ENCODE measurements at places on chromosomes 5 and 9.

GRCh38 chr5:35360671-35361070, 130.4 kb upstream of the PRLR start:
- no peak for DNase-seq

GRCh38 chr5:133944263-133945185, 23.9 kb downstream of the C5orf15 start:
- DNase-seq = peak; percentile 36

DNA sequence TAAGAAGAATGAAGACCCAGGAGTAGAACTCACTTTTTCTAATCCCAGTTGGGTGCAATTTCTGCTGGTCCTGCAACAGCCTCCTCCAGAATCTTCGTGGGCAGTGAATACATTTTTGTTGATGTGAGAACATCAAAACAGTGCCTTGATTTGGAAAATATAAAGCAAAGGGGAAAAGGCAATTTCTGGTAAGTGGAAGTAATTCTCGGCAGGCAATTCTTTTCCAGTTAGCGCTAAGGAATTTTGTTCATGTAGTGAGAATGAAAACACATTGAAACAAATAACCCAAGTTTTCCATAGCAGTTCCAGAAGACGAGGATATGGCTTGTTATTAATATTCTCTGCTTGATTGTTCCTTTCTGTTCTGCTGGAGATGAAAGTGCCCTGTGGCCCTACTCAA, 178.7 kb downstream of the SPATA31D1 start:
- DNase-seq = no peak

DNA sequence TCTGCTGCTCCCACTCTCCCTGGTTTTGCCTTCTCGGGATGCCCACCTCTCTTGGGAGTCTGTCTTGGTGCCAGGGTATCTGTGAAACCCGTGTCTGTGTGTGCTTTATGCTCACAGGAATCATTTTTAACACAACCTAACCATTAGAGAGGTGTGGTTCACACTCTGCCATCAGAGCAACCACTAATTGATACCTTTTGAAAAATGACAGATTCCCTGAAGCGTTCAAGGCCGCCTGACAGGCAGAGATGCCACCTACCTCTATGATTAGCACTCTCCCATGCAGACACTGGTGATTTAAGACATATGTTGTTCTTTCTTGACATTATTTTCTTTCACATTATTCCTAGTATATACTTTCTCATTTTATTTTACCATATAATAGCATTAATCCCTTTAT, 207.3 kb upstream of the SGCD start:
- no peak for DNase-seq

- peak; percentile 38 for DNase-seq
These were observed 5.9 kb upstream of the FOXD1 start for GRCh38 chr5:73454379-73455036.

- DNase-seq = no peak
These were observed 435.4 kb upstream of the GRAMD2B start for GRCh38 chr5:125987677-125988255.

DNA sequence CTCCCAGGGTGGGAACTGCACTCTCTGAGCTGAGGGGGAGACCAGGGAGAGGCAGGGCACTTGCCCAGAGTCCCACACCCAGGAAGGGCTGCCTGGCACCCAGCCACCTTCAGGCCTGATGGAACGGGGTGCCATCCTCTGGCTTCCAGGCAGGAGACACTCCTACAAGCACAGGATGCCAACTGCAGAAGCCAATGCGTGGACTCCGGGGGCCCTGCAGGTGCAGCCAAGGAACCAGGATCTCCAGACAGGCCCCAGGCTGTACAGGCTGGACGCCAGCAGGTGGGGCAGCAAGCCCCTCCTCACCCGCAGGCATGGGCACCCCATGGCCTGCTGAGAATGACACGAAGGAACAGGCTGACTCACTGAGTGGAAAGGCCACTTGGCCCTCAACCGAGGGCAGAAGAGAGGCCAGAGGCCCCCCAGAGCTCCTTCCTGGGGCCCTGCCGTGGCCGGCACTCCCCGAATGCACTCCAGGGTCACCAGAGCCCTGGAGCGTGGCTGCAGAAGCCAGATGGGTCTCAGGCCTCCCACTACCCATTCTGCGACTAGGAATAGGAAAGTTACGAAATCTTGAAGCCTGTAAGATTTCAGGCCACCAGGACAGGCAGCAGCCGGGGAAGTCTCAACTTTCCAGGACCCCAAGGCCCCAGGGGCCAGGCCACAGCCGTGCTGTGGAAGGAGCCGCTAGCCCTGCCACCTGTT, 15.7 kb downstream of the NACC2 start:
- DNase-seq = no peak

DNA sequence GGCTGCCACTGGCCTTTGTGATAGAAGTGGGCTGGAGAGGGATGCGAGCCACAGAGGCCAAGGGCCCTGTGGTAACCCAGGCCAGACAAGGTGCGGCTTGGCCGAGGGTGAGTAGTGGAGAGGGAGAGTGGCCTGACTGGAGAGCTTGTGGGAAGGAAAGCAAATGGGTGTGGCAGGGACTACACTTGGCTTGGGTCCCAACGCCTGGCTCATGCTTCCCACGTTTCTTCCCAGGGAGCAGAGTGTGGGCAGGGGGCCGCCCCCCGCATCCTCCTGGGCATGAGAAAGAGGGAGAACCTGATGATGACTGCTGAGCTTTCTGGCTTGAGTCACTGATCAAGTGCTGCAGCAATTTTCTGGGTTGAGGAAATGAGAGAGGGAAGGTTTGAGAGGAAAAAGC, 95.7 kb downstream of the ANKH start:
- no peak for DNase-seq

DNA sequence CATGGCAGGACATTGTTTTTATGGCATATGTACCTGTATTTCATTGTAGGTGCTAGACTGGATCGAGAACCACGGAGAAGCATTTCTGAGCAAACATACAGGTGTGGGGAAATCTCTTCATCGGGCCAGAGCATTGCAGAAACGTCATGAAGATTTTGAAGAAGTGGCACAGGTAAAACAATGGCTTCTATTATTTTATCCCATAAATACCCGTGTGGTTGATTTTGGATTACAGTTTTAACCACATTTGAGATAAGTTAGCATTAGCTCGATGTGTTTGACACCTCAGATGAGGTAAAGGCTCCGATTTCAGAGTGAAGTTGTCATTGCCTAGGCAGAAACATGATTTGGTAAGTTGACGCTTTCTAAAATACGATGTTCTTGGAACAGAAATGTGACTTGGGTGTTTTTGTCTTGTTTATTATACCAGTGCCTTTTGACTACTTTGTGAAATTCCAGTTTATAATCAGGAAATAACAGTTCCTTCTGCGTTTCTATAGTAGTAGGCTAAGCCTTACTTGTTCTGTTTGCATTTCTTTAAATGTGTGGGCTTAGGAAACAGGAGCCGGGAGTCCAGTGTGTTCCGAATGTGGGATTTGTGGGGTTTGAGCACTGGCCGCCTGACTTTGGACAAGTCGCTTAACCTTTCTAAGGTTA, 187.7 kb downstream of the TRIO start:
- DNase-seq = no peak

- no peak for DNase-seq
These were observed 174.0 kb downstream of the GDNF start for GRCh38 chr5:37665889-37666288.

GRCh38 chr9:22574740-22575139, 128.1 kb downstream of the DMRTA1 start:
- no peak for DNase-seq

GRCh38 chr9:69014013-69014412, at the start of gene PRKACG:
Gene PRKACG (minus strand): TSS chr9:69014113. CDS start chr9:69014092, 21 bp downstream.
- no peak for DNase-seq

DNA sequence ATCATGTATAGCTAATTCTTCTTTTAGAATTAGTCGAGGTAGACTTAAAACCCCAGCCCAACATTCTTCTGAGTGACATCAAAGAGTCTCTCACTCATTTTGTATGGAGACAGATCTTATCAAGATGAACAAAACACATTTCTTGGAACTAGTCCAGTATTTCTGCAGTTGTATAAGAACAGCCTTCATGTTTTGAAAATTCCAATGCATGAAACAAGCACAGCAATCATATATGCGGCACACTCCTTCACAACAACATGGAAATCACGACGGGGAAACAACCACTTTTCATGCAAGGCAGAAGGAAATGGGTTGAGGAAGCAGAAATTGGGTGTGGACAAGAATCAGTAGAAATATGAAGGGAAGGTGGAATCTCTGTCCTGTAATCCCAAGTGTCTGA, 113.8 kb downstream of the PLK2 start:
- no peak for DNase-seq

DNA sequence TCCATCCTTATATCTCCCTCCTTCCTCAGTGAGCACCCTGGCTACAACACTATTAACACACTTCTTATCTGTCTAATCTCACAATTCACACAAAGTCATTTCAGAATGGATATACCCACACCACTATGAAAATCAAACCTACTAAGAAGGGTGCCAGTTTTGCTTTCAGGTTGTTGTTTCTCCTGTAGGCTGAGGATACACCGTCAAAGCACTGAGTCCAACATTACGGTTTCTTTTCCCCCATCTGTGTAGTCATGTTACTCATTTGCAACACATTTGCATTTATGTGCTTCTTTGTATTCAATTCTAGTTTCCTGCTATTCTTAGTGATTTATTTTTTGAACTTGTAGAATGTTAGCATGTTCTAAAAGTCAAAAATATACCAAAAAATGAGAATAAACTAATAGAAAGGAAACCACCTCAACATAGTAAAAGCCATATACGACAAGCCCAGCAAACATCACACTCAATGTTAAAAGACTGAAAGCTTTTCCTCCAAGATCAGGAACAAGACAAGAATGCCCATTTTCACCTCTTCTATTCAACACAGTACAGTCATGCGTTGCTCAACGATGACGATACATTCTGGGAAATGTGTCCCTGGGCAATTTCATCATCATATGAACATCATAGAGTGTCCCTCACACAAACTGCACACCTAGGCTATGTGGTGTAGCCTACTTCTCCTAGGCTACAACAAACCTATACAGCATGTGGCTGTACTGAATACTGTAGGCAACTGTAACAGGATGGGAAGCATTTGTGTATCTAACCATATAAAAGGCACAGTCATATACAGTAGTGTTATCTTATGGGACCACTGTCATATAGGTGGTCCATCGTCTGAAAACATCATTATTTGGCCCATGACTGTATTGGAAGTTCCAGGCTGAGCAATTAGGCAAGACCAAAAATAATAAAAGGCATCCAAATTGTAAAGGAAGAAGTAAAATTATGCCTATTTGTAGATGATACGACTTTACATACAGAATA, 6.3 kb downstream of the ROR2 start:
- DNase-seq = no peak

DNA sequence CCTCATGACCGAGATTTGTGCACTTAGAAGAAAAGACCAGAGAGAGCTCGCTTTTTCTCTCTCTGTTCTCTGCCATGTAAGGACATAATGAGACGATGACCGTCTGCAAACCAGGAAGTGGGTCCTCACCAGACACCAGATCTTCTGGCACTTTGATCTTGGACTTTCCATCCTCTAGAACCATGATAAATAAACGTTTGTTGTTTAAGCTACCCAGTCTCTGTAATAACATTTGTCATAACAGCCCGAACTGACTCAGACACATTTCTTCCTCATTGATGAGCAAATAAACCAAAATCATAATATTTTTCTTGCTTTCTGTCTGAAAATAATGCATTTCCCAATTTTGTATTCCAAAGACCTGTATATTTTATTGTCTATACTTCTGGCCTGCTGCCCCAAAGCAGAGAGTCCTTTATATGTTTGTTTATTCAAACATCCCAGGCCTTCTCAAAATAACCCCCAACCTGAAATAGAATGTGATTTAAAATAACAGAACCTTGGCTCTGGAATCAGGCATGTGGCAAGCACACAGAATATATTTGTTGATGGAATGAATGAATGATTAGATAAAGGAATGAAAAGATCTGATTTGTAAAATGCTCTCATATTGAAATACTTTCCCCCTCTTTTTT, 396.5 kb downstream of the ADGRV1 start:
- no peak for DNase-seq

- DNase-seq = no peak
These were observed 8.4 kb downstream of the PCYOX1L start for GRCh38 chr5:149366169-149366729.

DNA sequence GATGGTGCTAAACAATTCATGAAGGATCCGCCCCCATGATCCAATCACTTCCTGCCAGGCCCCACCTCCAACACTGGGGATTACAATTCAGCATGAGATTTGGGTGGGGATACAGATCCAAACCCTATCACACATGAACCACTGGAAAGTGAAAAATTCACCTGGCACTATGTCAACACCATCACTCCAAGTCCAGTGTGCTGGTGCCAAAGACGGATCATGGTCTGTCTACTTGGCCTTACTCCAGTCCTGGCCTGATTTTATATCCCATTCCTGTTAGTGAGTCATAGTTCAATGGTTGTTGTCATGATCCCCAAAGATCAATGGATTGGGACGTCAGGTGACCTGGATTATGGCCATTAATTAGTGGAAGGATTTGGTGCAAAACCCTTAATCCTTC, 147.4 kb upstream of the RPS23 start:
- DNase-seq = no peak

DNA sequence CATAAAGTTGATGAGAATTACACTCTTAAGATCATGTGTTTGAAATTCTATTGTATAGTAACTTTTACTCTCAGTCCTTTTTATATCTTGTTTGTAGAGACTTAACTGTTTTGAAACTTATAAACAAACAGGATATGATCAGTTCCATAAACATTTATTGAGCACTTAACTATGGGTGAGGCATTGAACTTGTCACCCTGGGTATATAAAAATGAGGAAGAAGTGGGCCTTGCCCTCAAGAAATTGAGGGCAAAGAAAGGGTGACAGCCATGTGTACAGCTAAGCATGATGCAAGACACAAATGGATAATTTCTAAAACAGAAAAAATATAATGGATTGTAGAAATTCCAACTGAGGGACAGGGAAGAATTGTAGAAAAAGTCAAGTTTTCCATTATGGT, 15.7 kb downstream of the UNC13B start:
- DNase-seq = no peak

- DNase-seq = no peak
These were observed 4.6 kb downstream of the HOMER1 start for GRCh38 chr5:79509244-79509885.

GRCh38 chr5:68074048-68074632, 141.4 kb upstream of the PIK3R1 start:
- DNase-seq = no peak

DNA sequence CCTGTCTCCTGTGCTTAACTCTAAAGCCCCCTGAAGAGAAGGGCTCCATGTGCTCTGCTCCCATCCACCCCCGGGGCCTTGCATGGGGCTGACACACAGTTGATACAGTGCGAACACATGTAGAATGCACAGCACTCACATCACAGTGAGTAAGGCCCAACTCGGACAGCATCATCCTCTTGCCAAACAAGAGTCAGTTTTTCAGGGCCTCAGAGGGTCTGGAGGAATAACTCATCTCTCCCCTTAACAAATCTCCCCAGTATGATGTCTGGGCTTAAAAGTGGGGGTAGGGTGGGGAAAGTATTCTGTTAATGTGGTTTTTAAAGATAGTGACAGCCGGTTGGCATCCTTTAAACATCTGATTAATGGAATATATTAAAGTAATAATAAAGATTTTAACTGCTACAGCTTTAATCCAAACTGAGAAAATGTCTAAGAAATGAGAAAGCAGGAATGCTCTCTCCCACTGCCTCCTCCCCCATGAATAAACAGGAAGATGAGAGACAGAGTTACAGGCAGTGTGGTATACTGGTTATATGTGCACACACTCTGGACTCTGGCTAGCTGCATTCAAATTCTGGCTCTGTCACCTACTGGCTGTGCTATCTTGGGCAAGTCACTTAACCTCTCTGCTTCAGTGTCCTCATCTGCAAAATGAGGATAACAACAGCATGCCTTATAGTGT, 22.5 kb downstream of the APBA1 start:
- DNase-seq = no peak

- no peak for DNase-seq
These were observed 130.5 kb upstream of the HAND1 start for GRCh38 chr5:154608531-154609011.

GRCh38 chr5:138138949-138139780, at the start of gene NME5:
Gene NME5 (minus strand): TSS chr5:138139428. CDS start chr5:138138780, 648 bp downstream.
- DNase-seq = no peak

Measured in DND-41 (cell line).